Epithelial cell of proximal tubule (primary cell): ENCODE measurements at places on chromosomes 11 and 22. TPM values are rescaled to one million over a fixed set of nuclear protein-coding genes. Genes with fewer than 3 reads are reported as not detected.
A peak's percentile ranks its signal among the peaks of the same experiment; 100 is the strongest.

Gene KCTD14
- 8.5 and 26.8 TPM in 2 replicates for total RNA-seq

Gene BARX2
- total RNA-seq, result 0.22 and 0.40 TPM in 2 replicates

Gene OR52N4
- not detected in 2 replicates for total RNA-seq

Gene RBMXL2
- total RNA-seq, result 0.14 TPM in 1 of 2 replicates, not detected in the other

Gene OR51E2
- total RNA-seq, result not detected in 2 replicates

Gene OR8A1
- not detected in 2 replicates for total RNA-seq

DNA sequence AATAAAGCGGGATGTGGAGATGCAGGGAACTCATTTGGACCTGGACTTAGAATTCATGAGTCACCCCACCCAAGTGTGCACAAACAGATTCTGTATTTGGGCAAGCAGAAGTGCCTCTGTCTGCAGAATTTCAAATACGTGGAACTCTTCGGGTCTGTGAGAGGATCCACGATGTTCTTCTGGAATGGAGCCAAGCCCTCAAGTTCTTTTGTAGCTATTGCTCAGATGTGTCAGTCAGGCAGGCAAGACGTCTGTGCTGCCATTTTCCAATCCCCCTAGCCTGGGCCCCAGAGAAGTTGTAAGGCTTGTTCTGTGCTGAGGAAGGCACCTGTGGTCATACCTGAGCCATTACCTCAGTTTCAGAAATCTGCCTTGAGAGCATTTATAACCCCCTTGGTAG lies 132.8 kb upstream of the RASSF10 start:
- DNase-seq, result no peak

DNA sequence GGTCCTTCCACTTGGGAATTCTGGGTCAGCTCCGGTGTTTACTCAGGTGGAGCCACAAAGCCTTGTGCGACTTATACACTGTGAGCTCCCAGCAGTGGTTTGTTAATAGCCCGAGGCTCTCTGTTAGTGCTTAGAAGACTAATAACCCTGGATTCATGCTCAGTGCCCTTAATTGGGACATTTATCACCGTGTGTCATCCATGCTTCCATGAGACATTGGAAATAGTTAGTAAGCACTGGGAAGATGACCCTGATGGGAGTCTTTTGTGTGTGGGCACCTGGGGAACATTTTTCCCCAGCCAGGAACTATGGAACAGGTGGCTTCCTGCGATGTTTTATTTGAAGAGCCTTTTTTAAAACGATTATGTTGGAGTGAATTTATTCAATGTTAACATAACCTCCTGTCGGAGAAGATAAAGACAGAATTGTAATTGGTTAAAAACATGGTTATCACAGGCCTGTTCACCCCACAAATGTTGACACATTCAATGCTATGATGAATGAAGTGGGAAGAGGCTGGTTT lies 188.9 kb downstream of the MYO18B start:
- no peak for DNase-seq

DNA sequence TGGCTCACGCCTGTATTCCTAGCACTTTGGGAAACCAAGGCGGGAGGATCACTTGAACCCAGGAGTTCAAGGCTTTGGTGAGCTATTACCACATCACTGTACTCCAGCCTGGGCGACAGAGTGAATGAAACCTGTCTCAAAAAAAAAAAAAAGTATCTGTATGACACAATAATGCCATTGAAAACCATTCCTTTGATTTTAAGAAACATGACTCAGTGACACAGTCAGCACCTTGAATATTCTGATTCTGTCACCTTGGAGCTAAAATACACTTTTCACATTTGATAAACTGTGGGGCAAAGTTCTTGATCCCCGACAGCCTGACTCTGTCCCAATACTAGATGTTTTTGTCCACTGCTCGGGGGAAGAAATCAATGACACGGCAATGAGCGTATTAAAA lies 16.7 kb upstream of the ELFN2 start:
- DNase-seq, result no peak

GRCh38 chr11:74543991-74544390 lies 48.4 kb upstream of the POLD3 start:
- no peak for DNase-seq

GRCh38 chr22:38572065-38572464 lies 2.1 kb upstream of the DMC1 start:
- no peak for DNase-seq

DNA sequence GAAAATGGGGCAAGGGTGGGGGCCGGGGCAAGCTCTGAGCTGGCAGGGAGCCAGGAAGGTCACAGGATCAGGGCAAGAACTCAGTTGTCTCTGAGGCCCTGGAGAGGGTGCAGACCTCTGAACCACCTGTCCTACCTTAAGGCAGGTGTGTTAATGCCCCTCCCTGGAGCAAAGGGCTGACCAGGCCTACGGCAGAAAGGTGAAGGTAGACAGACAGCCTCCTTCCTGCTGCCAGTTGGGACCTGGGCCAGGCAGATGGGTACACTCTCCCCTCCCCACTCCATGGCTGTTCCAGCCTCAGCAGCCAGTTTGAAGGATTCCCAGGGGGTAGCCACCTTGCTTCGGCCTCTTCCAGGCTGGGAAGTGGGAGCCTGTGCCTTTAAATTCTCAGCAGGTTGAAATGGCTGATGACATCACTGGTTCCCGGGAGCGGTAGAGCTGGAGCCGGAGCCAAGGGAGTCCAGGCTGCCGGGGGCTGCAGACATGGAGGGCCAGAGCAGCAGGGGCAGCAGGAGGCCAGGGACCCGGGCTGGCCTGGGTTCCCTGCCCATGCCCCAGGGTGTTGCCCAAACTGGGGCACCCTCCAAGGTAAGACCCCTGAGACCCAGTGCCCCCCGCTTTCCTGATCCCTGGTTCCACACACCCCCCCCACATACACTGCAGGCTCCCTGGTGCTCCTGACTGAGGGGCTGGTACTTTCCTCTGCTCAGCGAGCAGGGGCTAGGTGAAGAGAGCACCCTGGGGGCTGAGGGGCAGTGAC lies at the start of gene INPP5J:
Gene INPP5J (plus strand): TSS at position 435 of the 760 bp plus-strand sequence. CDS start 49 bp downstream, at position 484.
- no peak for DNase-seq

DNA sequence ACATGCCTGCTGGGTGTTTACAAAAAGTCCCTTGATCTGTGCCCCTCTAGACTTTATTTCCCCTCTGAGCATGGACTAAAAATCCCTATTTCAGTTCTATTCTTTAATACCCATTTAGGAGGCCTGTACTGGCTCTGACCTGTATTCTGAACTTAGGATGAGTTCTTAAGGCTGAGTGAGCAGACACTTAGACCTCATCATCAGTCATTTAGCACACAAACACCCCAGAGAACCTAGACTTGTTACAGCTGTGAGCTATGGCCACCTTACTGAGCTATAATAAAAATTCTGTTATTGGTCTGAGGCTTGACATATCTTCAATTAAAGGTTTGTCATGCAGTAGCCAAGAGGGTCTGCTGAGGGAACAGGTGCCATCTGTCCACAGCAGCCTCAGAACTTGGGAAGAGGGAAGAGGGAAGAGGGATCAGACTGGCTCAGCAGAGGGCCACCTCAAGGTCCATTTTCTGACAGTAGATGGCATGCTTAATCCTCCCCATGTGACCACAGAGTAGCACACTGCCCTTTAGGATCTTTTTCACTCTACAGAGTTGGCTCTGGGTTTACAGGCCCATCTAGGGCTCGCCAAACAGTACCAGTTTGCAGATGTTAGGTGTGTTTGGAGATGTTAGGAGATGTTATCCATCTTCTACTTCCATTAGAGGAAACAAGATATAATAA lies 30.2 kb upstream of the RRM1 start:
- DNase-seq, result no peak

GRCh38 chr11:106281455-106282173 lies 204.2 kb downstream of the AASDHPPT start:
- DNase-seq, result peak; percentile 58

- DNase-seq, result no peak
Observed at GRCh38 chr11:77036398-77036797, 2.2 kb downstream of the B3GNT6 start.
